AG20443 (cell line): ENCODE measurements at places on chromosomes 2 and 18.
A peak's percentile ranks its signal among the peaks of the same experiment; 100 is the strongest.

DNA sequence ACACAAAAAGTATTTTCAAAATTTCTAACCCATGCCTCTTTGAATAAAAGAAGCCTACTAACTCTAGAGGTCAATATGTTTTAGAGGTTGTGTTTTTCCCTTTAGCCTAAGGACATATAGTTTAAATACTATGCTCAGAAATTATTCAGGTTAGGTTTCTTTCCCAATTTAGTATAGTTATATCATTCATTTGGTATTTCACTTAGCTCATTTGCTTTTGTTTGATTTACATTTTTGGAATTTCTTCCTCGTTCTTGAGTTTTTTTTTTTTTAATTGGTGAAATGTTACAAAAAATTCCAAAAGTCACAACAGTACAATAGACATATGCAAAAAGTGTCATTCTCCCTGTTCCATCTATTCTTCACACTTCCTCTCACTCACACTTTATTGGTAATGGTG lies 371.3 kb upstream of the TNP1 start:
- peak; percentile 25 for DNase-seq

- DNase-seq = no peak
These were observed 312.5 kb upstream of the NRP2 start for GRCh38 chr2:205369813-205370212.

- DNase-seq = peak; percentile 45
These were observed 31.2 kb downstream of the SCN9A start for GRCh38 chr2:166344286-166345113.

DNA sequence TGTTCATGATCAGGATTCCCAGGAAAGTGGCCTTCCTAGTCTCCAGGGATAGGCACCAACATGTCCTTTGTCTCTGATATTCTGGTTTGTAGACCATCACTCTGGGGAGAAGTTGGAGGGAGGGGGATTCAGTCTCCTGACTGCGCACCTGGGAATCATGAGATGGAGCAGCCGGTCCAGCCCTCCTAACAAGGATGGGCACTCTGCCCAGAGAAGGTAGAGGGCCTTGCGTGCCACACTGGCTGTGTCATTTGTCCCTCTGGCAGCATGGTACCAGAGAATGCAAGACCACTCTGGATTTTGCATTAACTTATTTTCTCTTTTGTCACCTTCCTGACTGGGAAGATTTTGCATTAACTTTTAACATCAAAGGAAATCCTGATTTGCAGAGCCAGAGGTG lies 75.2 kb upstream of the EML6 start:
- no peak for DNase-seq

- DNase-seq = no peak
These were observed 208.9 kb downstream of the MIB1 start for GRCh38 chr18:21949326-21950015.

- peak; percentile 87 for DNase-seq
These were observed 138.1 kb downstream of the INO80D start for GRCh38 chr2:205947621-205948495.

GRCh38 chr18:2114765-2115164 lies 456.5 kb downstream of the METTL4 start:
- DNase-seq = no peak

DNA sequence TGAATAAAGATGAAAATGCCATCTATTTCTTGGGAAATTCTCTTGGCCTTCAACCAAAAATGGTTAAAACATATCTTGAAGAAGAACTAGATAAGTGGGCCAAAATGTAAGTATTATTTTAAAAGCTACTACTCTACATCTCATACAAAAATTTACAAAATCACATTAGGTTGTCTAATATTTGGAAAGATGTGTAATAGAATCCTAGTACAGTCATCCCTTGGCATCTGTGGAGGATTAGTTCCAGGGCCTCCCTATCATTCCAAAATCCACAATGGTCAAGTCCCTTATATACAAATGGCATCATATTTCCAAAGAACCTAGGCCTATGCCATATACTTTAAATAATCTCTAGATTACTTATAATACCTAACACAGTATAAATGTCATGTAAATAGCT lies 41.2 kb downstream of the KYNU start:
- DNase-seq = no peak

DNA sequence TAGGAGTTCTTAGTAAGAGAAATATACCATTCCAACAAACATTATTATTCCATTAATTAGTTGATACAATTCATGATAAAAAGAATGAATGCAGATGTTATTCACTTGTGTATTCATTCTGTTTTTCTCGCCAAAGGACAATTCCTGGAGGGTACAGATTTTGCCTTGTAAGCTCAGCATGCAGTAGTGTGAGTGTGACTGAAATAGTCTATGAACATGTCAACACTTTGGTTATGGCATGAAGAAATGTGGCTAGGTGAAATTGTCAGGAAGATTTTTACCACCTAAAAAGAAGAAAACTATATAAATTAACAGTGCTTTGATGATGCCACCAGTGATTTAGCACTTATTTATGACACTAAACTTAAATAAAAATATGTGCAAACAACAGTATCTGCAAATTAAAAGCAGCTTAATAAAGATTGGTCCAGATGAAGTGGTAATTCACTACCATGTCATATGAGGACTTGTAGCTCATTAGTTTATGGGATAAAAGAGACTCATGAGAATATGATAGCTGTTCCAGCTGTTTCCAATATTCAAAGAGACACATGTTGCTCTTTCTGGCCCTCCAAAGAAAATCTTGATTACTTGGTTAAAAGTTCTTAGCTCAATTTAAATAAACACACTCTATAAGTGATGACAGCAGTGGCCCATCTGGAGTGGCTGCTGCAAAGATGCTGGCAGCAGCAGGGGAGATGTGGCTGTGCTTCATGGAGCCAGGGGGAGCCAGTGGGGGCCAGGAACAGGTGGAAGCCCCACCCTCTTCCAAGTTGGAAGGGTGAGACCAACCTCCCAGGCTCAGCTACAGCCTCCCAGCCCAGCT lies 165.0 kb downstream of the CDH19 start:
- no peak for DNase-seq

- DNase-seq = no peak
These were observed 22.9 kb upstream of the SANBR start for GRCh38 chr2:61042807-61043206.

DNA sequence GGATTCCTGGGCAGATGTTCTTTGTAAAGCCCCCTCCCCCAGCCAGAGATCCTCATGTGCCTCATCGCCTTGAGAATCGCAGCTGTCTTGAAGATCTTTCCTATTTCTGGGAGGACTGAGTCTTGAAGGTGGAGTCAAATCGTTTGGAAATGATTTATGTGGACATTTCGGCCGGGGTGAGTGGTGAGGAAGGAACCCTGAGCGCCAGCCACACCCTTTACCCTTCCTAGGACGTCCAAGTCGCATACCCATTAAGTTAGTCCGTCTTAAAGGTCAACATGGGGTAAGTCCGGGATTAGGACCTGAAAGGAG lies 84.9 kb upstream of the ZCCHC2 start:
- peak; percentile 43 for DNase-seq

GRCh38 chr2:83844490-83844889 lies 614.6 kb downstream of the SUCLG1 start:
- DNase-seq = no peak

GRCh38 chr2:135052997-135053474 lies 944 bp downstream of the RAB3GAP1 start:
- no peak for DNase-seq

DNA sequence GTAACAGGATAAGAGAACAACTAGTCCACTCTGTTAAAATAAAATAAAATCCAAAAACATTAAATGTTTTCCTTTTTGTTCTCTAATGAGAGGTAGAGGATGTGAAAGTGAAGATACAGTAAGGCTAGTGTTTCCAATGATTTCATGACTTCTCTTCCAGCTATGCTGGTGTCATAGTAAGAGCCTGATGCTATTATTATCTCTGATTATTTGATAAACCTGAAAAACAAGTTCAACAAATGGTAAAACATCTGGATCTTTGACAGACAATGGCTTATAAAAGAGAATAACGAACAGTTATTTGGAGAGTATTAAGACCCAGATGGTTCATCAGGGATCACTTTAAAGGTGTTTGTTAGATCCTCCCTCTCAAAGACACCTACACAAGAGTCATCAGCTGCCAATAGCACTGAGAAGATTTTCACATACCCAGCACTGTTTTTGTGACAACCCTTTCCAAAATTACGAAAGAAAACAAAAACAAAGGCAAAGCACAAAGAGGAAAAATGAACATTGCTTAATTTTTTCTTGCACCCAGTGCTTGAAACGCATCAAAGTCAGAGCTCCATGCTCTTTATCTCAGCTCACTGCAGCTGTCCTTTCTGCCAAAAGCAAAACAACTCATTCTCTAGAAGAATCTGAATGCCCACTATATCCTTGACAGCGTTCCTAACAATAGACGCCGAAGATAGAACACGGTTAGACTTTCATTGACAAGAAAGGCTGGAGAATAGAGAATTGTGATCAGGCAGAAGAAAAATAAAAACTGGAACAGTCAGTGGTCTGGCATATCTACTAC lies 168.6 kb downstream of the SLC8A1 start:
- DNase-seq = no peak

GRCh38 chr2:154697418-154698252 lies 860 bp upstream of the KCNJ3 start:
- DNase-seq = peak; percentile 20

GRCh38 chr2:225416616-225417367 lies 17.3 kb downstream of the NYAP2 start:
- no peak for DNase-seq

GRCh38 chr2:215982465-215982875 lies 30.9 kb downstream of the MREG start:
- peak; percentile 70 for DNase-seq

DNA sequence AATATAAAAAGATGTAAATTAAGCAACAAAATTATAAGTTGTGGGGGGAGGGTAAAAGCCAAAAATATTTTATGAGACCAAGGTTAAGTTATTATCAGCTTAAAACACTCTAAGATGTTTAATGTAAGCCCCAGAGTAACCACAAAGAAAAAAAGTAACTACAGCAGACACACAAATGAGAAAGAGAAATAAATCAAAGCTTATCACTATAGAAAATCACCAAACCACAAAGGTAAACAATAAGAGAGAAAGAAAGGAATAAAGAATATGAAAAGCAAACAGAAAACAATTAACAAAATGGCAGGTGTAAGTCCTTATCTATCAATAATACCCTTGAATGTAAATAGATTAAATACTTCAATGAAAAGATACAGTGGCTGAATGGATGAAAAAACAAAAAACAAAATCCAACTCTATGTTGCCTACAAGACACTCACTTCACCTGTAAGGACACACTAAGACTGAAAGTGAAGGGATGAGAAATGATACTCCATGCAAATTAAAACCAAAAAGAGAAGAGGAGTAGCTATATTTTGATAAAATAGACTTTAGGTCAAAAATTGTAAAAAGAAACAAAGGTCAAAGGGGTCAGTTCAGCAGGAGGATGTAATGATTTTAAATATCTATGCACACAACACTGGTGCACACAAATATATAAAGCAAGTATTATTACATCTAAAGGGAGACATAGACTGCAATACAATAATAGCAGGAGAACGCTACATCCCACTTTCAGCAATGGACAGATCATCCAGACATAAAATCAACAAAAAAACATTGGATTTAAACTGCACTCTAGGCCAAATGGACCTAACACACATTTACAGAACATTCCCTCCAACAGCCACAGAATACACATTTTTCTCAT lies 80.7 kb downstream of the PTPN2 start:
- DNase-seq = no peak

- no peak for DNase-seq
These were observed 201.5 kb upstream of the ZSWIM2 start for GRCh38 chr2:187050409-187050998.
